Amniotic stem cell (primary cell): ENCODE measurements at places on chromosomes 4 and X.
A peak's percentile ranks its signal among the peaks of the same experiment; 100 is the strongest.

DNA sequence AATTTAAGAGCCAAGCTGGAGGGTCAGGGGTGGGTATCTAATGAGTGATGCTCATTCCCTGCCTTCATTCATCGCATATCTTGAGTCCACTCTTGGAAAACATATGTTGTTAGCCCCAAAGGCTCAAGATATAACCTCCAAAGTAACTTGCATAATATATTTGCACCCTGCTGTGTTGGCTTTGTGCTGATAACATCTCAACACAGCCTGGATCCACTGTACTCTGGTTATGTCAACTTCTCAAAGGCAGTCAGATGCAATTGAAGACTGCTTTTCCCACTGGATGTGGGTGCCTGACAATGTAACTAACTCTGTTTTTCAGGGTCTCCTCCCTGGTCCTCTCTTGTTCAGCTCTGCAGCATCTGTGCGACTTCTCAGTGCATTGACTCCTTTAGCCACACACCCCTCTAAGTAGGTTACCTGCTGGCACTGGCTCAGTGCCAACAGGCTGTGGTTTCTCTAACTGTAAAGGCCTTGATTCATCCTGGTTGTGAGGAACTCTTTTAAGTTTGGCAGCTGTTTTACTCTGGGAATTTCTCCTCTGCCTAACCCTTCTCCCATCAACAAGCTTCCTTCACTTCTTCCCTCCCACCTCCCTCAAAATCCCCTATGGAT lies 28.1 kb downstream of the SLC16A2 start:
- DNase-seq: no peak

GRCh38 chr4:144709159-144709558 lies 63.2 kb downstream of the HHIP start:
- no peak for DNase-seq

GRCh38 chrX:17692709-17693346 lies 44.5 kb upstream of the SCML1 start:
- DNase-seq: peak; percentile 24

- no peak for DNase-seq
These were observed 156.6 kb upstream of the FTHL17 start for GRCh38 chrX:31228415-31228832.

DNA sequence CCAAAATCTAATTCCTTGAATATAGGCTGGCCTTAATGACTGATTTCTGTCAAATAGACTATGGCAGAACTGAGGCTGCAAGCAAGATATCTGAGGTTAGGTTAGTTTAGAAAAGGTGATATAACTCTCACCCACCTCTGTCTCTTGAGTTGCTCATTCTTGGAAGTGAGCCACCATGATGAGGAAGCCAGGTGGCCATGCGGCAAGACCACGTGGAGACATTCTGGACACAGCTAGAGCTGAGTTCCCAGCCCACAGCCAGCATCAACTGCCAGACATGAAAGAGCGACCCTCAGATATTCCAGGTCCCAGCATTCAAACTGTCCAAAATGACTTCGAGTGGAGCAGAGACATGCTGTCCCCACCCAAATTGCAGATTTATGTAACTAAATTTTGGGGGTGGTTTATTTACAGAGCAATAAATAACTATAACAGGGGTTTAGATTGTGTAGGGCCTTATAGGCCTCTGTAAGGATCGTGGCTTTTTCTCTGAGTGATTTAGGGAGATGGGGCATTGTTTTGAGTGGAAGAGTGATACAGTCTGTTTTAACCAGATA lies 33.7 kb downstream of the USP53 start:
- DNase-seq: no peak

DNA sequence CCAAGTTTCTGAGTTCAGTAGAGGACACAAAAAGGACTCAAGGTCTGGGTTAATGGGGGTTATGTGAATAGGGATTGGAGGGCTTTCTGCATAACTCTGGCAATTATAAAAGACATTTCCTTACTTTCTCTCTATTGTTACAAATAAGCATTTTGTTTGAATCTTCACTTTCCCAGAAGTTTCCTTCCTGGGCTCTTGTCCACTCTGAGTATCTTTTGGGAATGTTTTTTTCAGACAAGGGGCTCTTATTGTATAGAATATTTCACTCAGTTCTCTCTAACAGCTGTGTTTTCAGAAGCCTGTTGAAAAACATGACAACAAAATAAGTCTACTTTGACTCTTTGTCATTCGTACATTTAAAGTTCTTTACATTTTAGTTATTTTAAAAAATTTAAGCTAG lies 57.6 kb upstream of the MAP9 start:
- DNase-seq: no peak

DNA sequence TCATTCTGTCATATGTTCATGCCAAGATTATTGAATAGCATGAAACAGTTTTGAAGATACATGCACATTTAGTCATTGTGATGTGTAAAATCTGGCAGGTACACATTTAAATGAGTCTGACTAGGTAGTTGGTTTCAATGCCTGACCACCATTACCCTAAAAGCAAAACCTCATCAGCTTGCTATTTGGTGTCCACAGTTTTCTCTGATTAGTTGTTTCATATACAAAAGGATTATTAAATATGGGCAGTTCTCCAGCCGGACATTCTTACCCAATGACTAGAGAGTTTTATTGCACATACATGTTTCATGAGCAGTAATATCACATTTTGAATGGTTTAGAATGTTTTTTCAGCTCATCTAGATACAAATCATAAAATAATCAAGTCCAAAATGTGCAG lies 23.7 kb downstream of the DCHS2 start:
- DNase-seq: no peak
